ENCODE measurements at places on chromosomes 13 and 19.
A peak's percentile ranks its signal among the peaks of the same experiment; 100 is the strongest.

DNA sequence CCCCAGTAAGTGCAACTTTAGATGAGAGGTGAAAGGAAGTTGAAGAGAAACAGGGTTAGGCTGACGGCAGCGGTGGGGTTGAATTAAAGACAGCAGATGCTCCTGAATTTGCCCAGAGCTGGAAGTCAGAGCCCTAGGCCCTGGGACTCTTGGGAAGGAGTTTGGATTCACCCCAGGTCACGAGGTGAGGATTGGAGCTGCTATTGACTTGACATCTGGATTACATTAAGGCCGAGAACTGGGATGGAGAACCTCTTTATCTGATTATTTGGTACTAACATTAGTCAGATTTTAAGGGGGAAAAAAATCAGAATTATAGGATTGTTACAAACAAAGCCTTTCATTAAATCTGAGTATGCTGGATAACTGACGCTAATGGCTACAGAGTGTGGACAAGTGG is 367.2 kb downstream of the ZNF536 start:
- no peak for DNase-seq

DNA sequence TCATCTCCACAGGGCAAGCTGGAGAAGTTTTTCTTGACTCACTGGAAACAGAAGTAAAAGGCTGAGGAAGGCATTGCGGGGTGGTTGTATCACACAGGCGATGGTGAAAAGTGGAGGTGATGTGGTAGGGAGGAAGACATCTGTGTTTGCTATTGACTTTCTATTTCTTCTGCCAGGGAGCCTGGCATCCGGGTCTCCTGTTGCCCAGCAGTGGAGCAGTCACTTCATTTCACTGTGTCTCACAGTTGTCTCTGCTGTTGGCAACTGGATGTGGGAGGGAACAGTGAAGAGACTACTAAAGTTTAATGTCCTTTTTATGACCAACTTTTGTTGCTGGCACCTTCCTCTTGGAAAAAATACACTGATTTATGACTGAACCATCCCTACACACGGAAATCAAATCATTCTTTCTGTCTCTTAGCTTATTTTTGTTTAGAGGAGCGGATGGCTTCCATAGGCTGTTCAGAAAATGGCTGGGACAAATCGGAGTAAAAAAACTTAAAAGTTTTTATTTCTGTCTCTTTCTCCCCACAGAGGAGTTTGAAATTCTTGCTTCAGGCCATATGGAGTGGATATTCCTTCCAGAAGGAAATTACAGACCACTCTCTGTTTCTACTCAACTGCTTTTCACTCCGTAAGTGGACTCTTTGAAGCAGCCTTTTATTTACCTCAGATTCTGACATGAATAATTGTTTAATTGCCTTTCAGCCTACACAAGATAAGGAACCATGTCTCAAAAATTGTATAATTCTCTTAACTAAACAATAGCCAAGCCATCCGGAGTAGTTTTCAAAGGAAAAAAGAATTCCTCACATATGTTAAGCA is 23.8 kb upstream of the MEDAG start:
- DNase-seq: no peak

GRCh38 chr13:43522788-43523187 is 264.0 kb downstream of the ENOX1 start:
- DNase-seq: no peak

DNA sequence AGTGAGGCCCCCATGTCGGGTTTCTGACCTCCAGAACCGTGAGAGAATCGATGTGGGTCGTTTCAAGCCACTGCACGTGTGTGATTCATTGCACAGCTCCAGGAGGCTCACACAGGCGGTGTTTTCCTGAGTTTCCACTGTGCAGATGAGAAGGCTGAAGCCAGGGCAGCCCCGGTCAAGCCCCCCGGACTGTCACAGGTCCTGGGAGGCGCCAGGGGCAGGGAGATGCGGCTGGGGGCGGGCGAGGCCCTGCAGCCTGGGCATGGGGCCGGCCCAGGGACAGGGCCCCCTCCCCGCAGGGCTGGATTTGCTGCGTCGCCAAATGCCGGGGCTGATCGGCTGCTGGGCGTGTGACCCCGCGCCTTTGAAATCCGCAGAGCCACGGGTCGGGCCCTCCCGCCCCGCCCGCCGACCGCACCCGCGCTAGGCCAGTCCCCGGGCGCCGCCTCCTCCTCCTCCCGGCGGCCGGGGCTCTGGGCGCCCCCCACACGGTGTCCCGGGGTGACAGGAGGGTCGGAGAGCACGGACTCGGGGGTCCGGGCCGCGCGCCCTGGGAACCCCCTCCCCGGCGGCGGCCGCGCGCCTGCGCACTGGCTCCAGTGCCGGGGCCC is 9.9 kb upstream of the MKNK2 start:
- no peak for DNase-seq

DNA sequence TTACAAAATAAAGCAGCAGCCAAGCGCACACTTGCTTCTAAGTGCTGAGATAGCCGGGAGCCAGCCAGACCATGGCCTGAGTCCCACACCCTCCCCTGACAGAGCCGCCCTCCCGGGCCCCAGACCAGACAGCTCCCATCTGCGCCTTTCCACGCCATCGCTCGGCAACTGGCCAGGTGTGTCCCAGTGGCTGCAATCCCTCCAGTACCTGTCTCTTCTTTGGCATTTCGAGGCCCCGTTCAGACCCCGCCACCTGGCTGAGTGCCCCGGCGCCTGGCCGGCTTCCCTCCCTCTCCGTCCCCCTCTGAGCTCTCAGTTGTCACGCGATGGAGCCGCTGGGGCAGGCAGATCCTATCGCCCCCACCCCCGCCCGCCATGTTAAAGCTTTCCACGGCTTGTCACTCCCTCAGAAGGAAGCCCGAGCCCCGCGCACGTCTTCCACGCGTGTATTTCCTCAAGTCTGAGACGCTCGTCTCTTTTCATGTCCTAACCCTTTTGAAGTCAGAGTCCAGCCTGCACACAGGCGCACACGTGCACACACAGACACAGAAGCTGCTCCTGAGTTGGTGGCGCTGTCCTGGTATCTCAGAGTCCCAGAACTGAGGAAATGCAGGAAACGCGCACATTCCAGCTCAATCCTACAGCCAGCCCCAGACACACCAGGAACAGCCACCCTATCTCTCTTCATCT is 7.9 kb downstream of the MLLT1 start:
- no peak for DNase-seq

DNA sequence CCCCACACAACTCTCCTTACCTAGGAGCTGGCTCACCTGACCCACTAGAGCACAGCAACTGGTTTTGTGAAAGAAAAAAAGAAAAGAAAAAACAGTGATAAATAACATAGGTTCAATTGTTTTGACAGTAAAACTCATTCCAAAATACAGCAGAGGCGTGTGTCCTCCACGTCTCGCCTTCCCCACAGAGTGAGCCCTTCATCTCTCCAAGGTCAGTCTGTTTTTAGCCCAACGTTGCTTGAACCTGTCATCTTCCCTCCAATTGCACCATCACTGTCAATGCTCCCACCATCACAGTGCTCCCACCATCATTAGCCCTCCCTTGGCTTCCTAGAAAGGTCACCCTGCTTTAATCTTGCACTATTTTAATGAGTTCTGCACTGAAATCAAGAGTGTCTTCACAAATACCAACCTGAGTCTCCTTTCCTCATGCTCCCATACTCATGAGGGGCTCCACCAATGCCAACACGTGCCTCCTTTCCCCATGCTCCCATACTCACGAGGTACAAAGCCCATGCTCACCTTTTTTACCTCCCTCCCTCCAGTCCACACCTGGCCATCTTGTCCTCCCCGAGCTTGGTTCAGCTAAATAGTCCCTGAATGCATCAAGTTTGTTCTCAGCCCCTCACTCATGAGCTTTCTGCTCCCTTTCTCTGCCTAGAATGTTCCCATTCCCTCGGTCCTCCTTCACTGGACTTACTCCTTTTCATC is 103.7 kb downstream of the IRS2 start:
- DNase-seq: no peak

DNA sequence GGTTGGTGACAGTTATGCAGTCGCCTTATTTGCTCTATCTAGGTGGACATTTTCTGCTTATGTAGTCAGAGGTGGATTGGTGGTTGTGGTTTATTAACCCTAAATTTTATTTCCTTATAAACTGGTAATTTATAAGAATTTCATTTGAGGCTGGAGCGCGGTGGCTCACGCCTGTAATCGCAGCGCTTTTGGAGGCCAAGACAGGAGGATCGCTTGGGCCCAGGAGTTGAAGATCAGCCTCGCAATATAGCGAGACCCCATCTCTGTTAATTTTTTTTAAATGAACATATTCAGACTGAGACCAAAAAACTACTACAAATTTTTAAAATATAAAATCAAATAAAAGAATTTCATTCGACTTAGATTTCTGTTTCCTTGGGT is 810 bp downstream of the ZNF627 start:
- no peak for DNase-seq

DNA sequence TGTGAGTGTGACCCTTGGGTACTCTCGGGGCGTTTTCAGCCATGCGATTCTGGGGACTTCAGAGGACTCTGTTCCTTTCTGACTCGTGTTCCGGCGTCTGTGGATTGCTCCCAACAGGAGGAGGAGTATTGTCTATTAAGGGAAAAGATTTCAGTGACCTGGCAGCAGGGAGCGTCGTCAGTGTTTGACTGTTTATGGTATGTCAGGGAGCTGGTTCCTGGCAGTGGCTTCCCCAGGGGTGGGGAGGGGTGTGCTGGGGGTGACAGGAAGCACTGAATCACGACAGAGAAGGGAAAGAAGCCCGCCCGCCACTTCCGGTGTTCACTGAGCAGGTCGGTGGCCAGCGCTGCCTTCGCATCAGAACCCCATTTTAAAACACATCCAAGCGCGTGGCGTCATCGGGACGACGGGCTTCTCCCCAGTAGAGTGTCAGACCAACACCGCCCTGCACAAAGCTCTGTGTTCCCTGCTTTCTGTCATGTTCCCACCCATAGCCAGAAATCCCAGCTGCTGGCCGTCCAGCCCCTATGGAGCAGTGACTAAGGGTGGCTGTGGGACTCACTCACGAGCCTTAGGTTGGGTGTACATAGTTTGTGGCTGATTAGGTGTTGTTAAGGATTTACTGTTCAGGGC is 33.8 kb downstream of the COL4A2 start:
- peak; percentile 59 for DNase-seq

- no peak for DNase-seq
Observed at GRCh38 chr19:2602391-2603181, 99.9 kb downstream of the GNG7 start.

- no peak for DNase-seq
Observed at GRCh38 chr19:12984143-12984627, 11.1 kb upstream of the NFIX start.

DNA sequence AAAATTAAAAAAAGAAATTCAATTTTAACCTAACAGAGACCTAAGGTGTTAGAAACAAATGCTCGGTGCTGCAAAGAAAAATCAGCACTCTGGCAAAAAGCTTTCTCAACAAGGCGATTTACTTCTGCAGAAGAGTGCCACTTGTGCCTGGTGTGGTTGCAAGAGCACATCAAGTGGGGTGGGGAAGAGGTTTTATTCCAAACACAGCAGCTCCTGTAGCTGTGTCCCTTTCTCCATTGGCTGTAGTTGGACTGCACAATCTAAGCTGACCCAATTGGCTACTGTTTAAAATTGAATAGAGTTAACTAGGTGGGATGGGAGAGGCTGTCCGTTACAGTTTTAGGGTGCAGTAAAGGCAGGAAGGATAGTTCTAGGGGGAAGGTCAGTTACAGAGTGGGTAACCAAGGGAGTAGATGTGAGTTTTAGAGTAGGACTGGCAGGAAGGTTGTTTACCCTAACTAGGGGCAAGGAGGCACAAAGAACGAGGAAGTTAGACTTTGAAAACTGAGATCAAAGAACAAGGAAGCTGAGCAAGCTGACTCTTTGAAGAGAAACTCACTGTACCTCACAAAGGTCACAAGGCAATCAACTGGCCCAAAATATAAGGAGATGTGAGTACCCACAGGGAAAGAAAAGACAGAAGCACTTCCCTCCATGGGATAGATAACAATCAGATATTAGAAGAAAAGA is 145.7 kb downstream of the LIG4 start:
- no peak for DNase-seq

DNA sequence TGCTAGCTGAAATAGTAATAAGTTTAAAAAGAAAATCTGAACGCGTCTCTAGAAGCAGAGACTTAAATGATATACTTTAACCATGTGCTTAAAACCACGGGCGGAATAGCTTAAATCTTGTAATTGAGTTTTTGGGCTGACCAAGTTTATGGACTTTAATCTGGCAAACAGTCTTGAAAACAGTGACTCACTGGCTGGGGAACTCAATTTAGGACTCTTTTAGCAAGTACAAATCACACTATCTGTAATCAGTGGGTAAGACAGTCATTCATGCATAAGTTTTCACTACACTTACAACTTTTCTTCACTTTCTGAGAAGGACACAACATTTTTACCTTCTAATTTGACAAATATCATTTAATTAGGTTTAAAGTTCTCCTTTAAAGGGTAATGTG is 26.8 kb downstream of the ZNF627 start:
- no peak for DNase-seq

GRCh38 chr19:6518145-6518911 is 12.5 kb upstream of the TNFSF9 start:
- peak; percentile 72 for DNase-seq

- DNase-seq: no peak
Observed at GRCh38 chr13:35518337-35518946, 42.0 kb upstream of the MAB21L1 start.

- DNase-seq: no peak
Observed at GRCh38 chr13:22210134-22210930, 539.5 kb downstream of the FGF9 start.
